Karpas-422 (cell line): ENCODE measurements at places on chromosomes 6 and 20. TPM values are rescaled to one million over a fixed set of nuclear protein-coding genes. Genes with fewer than 3 reads are reported as not detected.

Gene ZSWIM1
- total RNA-seq, result 10.8 and 19.0 TPM in 2 replicates

Gene GJE1
- total RNA-seq, result not detected in 2 replicates

Gene GMNN
- total RNA-seq, result 23.3 and 29.6 TPM in 2 replicates

Gene CST2
- total RNA-seq, result not detected in 2 replicates

Gene SYNDIG1
- not detected in 2 replicates for total RNA-seq

Gene SPATA25
- total RNA-seq, result 4.7 TPM in 1 of 2 replicates, not detected in the other

Gene CRISP3
- not detected in 2 replicates for total RNA-seq

Gene MCHR2
- total RNA-seq, result not detected in 2 replicates

Gene DHX16
- 26.5 and 36.1 TPM in 2 replicates for total RNA-seq

Gene PLEKHG1
- 69.0 and 92.4 TPM in 2 replicates for total RNA-seq

Gene RIPPLY2
- not detected in 2 replicates for total RNA-seq

Gene RHAG
- total RNA-seq, result not detected in 2 replicates

DNA sequence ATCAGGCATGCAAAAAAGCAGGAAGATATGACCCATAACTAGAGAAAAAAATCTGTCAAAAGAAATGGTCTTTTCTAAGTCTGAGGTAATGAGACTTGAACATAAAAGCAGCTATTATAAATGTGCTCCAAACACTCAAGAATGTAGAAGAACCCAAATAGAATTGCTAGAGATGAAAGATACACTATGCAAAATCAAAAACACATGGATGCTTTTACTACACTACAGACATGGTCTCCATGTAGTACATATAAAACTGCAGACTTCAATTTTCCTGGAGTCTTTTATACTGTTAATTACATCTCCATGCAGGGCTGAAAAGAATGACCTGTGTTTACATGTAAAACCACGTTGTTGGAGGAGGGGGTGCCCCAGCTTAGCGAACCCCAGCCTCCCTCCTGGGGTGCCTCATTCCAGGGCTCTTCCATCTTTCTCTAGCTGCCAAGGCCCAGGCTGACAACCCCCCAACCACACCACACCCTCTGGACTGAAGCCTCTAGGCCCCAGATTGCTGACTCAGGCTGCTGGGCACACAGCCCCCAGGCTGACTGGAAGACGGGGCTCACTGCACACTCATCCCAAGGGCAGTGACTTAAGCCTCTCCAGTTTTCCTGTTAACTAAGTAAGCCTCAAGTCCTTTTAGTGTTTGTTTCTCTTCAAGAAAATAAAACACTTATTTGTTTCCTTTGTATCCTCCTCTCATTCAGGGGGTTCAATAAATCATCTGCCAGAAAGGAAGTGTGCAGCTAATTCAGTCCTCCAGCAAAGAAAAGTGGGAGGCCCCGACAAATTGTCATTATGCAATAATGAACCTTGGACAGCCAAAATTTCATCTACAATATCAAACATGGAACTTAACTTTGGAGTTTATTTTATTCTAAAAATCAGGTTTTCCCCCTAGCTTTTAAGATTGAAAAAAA lies 26.0 kb upstream of the PLAGL1 start:
- H3K4me1 ChIP-seq, result no peaks in the 10 kb centered on the region
- no peaks in the 10 kb centered on the region for H3K27me3 ChIP-seq
- no peaks in the 10 kb centered on the region for H3K36me3 ChIP-seq
- DNase-seq, result no peak

- H3K27ac ChIP-seq, result no peak overlapping the region
- DNase-seq, result no peak
- H3K27me3 ChIP-seq, result no peaks in the 10 kb centered on the region
These were observed 96.6 kb upstream of the AKIRIN2 start for GRCh38 chr6:87798393-87799278.

DNA sequence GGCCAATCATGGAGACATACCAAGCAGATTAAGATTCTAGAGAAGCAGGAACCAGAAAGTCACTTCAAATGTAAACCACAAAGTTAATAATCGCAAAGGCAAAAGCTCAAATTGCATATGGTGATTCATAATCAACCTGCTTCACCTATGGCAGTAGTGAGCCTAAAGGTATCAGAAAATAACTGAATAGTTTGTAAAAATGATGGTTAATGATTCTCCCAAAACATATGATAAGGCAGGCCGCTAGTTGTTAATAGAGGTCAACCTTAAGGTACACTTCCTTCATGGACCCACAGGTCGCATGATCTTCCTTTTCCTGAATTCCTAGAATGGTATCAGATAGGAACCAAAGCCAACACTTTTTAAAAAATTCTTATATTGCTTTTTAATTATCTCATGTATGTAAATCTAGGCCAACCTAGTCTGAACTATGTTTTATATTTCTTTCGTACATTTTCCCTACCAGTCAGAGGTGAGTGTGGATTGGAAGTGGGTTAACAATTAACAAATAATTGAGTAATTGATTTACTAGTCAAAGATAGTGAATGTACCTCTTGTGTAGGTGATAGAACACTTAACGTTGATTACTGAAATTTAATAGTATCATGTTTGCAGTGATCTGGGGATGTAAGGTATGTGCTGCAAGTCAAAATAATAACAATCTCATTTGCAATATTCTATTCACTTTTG lies 16.4 kb downstream of the TAAR2 start:
- H3K27ac ChIP-seq, result no peak overlapping the region
- H3K27me3 ChIP-seq, result no peaks in the 10 kb centered on the region
- no peaks in the 10 kb centered on the region for H3K4me1 ChIP-seq
- H3K4me3 ChIP-seq, result no peak overlapping the region
- no peaks in the 10 kb centered on the region for H3K36me3 ChIP-seq

- H3K36me3 ChIP-seq, result no peaks in the 10 kb centered on the region
- no peaks in the 10 kb centered on the region for H3K27me3 ChIP-seq
- H3K4me1 ChIP-seq, result peaks cover 43% of the 10 kb centered on the region
- H3K4me3 ChIP-seq, result no peak overlapping the region
These were observed 15.4 kb downstream of the RPS6KA2 start for GRCh38 chr6:166611631-166612030.

DNA sequence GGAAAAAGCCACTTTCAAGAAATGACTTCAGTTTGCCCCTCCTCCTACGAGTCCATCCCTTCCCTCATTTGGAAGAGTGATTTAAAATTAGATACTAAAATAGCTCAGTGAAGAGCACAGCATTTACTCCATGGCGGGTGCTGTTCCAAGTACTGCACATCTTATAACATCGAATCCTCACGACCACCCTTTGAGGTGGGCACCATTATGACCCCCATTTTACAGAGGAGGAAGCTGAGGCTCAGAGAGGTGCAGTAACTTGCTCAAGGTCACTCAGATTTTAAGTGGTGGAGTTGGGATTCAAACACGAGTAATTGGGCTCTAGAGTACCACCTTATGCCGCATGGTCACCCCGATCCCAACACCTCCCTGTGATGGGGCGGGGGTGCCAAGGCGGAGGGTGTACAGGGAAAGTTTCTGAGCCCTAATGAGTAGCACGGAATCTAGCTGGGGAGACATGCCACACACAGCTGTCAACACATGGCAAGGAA lies 25.5 kb downstream of the TTBK1 start:
- no peaks in the 10 kb centered on the region for H3K36me3 ChIP-seq
- H3K4me1 ChIP-seq, result peaks cover 30% of the 10 kb centered on the region
- no peak overlapping the region for H3K27ac ChIP-seq

- no peaks in the 10 kb centered on the region for H3K27me3 ChIP-seq
- H3K4me3 ChIP-seq, result no peak overlapping the region
- DNase-seq, result no peak
- no peak overlapping the region for H3K27ac ChIP-seq
- no peaks in the 10 kb centered on the region for H3K36me3 ChIP-seq
- peaks cover 10% of the 10 kb centered on the region for H3K4me1 ChIP-seq
These were observed 72.6 kb upstream of the PLEKHG1 start for GRCh38 chr6:150527100-150527499.

- no peak for DNase-seq
- H3K36me3 ChIP-seq, result no peaks in the 10 kb centered on the region
- H3K4me3 ChIP-seq, result no peak overlapping the region
- no peak overlapping the region for H3K27ac ChIP-seq
These were observed 83.2 kb downstream of the DLL1 start for GRCh38 chr6:170207586-170208181.

DNA sequence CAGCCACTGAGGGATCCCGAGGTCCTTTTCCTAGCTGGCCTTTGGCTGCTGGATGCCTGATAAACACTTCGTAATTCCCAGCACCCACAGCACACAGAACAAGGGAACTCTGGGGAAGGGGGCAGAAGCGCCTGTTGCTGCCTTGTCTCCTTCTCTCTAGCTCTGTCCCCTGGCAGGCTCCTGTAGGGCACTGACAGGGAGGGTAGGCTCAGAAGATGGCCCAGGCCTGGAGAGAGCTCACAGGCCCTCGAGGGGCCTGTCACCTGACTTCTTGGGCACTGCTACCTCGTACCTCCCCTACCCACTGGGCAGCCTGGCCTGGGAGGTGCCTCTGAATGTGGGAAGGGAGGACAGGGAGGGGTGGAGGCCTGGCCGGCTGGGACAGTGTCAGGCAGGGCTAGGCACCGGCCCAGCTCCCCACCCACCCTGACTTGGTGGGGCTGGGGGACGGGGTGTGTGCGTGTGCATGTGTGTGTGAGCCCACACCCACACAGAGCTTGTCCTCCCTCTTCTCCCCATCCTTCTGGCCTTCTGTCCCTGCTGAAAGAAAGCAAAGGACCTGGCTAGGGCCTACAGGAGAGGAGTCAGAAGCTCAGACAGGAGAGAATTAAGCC lies 18.1 kb downstream of the C6orf132 start:
- no peak overlapping the region for H3K4me3 ChIP-seq
- no peak overlapping the region for H3K27ac ChIP-seq
- no peaks in the 10 kb centered on the region for H3K36me3 ChIP-seq
- no peak for DNase-seq

DNA sequence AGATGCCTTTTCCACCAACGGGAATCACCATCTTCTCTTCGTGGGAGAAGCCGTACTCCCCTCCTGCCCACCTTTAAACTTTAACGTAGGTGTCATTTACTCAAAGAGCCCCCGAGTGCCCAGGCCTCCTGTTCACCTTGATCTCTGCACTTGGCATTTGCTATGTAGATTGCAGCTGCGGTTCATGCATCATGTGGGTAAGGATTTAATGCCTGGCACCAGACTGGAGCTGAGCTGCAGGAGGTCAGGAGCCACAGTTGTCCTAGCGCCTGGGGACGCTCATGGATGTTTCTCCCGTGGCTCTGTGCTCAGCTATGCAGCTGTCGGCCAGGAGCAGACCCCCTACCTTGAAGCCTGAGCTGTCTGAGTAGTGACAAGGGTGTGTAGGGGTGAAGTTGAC lies 133.7 kb downstream of the CDH4 start:
- no peak for DNase-seq
- H3K36me3 ChIP-seq, result no peaks in the 10 kb centered on the region
- H3K27ac ChIP-seq, result no peak overlapping the region
- H3K4me3 ChIP-seq, result no peak overlapping the region
- H3K27me3 ChIP-seq, result no peaks in the 10 kb centered on the region

DNA sequence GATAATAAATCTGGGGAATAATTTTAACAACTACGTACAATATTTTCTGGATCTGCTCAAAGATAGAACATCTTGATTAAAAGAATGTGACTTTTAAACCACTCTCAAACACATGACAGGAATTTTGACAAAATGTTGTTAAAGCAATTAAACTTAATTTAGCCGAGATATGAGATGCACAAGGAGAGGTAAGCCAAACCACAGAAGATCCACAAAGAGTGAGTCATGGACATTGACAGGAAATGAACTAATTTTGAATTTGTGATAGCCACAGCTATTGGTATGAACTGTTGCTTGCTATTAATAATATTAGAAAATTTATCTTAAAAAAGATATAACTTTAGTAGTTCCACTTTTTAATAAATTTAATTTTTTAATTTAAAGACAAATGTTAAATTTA lies 27.8 kb upstream of the VGLL2 start:
- no peaks in the 10 kb centered on the region for H3K4me1 ChIP-seq
- H3K36me3 ChIP-seq, result no peaks in the 10 kb centered on the region
- no peak overlapping the region for H3K4me3 ChIP-seq
- no peak for DNase-seq

GRCh38 chr6:167452338-167453081 lies 127.6 kb downstream of the TTLL2 start:
- no peak overlapping the region for H3K27ac ChIP-seq
- H3K4me3 ChIP-seq, result no peak overlapping the region

GRCh38 chr20:29878777-29879442 lies 1378.6 kb upstream of the DEFB115 start:
- no peaks in the 10 kb centered on the region for H3K36me3 ChIP-seq
- H3K4me3 ChIP-seq, result no peak overlapping the region
- H3K27me3 ChIP-seq, result no peaks in the 10 kb centered on the region

- peak overlapping the region; percentile 10; the same call in 1 of the 2 replicates for H3K4me3 ChIP-seq
- no peaks in the 10 kb centered on the region for H3K27me3 ChIP-seq
- H3K36me3 ChIP-seq, result no peaks in the 10 kb centered on the region
- DNase-seq, result peak; percentile 93
- H3K4me1 ChIP-seq, result peaks cover 4% of the 10 kb centered on the region; the same call in 1 of the 2 replicates
These were observed 8.3 kb downstream of the SEMG2 start for GRCh38 chr20:45229264-45230056.

- peaks cover 13% of the 10 kb centered on the region for H3K36me3 ChIP-seq
- peak; percentile 56 for DNase-seq
- peak overlapping the region; percentile 97 for H3K4me3 ChIP-seq
- H3K27ac ChIP-seq, result no peak overlapping the region; the same call in 1 of the 2 replicates
- H3K4me1 ChIP-seq, result peaks cover 23% of the 10 kb centered on the region
- no peaks in the 10 kb centered on the region for H3K27me3 ChIP-seq
These were observed 1.1 kb downstream of the HSF2 start for GRCh38 chr6:122400462-122401089.

GRCh38 chr20:56352345-56353055 lies 6.3 kb upstream of the FAM210B start:
- H3K4me1 ChIP-seq, result peaks cover 4% of the 10 kb centered on the region
- H3K27me3 ChIP-seq, result no peaks in the 10 kb centered on the region
- H3K27ac ChIP-seq, result no peak overlapping the region
- H3K36me3 ChIP-seq, result no peaks in the 10 kb centered on the region
- no peak overlapping the region for H3K4me3 ChIP-seq
- no peak for DNase-seq

GRCh38 chr20:56072165-56072564 lies 66.8 kb upstream of the CBLN4 start:
- no peak overlapping the region for H3K4me3 ChIP-seq
- H3K4me1 ChIP-seq, result no peaks in the 10 kb centered on the region
- H3K27me3 ChIP-seq, result no peaks in the 10 kb centered on the region

DNA sequence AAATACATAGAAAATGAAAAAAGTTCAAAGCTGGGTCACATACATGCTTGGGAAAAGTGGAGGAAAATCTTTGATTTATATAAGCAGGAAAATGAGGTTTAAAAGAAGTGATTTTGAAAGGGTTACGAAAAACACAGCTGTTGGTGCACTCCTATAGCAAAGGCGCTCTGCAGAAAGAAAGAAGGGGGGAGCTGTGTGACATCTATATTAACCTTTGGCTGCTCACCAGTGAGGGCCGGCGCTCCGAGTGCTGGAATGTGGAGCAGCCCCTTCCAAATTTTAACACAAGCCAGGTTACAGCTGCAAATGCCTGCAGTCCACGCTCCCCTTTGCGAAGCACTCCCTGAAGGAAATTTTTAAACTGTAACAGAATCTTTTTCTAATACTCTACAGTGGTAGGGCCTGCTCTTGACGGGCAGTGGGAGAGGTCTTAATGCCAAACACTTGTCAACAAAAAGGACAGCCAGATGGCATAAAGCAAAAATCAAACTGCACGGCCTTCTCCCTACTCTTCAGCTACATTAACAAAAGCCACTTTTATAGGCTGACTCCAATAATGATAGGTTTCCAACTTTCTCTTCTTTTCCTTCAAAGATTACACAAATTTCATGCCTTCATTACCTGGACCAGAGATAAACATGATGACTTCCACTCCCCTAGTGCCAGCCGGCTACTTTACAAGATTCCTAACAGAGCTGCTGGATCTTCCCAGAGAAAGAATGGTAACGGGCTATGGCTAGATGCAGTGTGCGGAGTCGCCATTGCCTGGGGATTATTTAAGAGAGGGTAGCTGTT lies 4.8 kb downstream of the BMP7 start:
- peaks cover 8% of the 10 kb centered on the region; the same call in 1 of the 2 replicates for H3K4me1 ChIP-seq
- H3K4me3 ChIP-seq, result no peak overlapping the region
- no peaks in the 10 kb centered on the region for H3K27me3 ChIP-seq
- no peaks in the 10 kb centered on the region for H3K36me3 ChIP-seq
- no peak overlapping the region for H3K27ac ChIP-seq
